SJSA1 (cell line): ENCODE measurements at places on chromosomes 16 and 17. TPM values are rescaled to one million over a fixed set of nuclear protein-coding genes. Genes with fewer than 3 reads are reported as not detected.

GRCh38 chr17:80034791-80035686 is 633 bp downstream of the TBC1D16 start:
- DNase-seq = peak; percentile 58

- DNase-seq = no peak
Observed at GRCh38 chr16:78906135-78906534, 694.4 kb downstream of the MAF start.

The GINS2 gene
- 39.8 and 51.4 TPM in 2 replicates for total RNA-seq

DNA sequence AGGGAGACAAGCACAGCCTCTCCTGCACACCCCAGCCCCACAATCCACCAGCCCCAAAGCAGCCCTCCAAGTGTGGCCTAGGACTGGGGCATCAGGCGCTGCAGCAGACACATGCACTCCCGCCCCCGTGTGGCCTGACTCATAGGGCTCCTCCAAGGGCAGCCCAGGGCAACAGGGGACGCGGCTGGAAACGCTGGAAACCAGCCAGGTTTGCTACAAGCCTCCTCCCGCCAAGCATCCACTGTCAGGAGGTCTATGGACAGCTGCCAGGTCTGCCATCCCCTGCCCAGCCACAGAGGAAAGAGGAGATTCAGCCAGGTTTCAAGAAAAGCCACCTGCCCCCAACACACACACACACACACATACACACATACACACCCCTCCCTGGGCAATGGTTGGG is 25.8 kb downstream of the SRCIN1 start:
- DNase-seq = no peak

DNA sequence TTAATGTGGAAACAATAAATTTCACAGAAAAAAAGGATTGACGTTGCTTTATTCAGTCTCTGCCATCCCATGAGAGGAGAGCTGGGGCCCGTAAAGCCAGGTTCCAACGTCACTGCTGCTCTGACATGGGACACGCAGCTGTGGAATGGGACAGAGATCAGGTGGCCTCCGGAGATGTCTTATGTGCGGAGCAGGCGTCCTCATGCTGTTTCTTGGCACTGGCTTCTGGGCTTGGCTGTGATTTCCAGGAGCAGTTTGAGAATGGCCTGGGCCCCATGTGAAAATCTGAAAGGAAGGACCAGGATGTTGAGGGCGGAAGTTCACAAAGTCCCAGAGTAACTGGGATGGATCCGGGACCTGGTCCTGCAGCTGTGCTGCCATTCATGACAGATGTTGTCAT is 32.4 kb downstream of the NDEL1 start:
- no peak for DNase-seq

The CSNK2A2 gene
- total RNA-seq = 13.5 and 21.7 TPM in 2 replicates

- DNase-seq = no peak
Observed at GRCh38 chr17:40617678-40618240, 29.9 kb downstream of the SMARCE1 start.

The MAP2K6 gene
- 1.4 and 2.1 TPM in 2 replicates for total RNA-seq

DNA sequence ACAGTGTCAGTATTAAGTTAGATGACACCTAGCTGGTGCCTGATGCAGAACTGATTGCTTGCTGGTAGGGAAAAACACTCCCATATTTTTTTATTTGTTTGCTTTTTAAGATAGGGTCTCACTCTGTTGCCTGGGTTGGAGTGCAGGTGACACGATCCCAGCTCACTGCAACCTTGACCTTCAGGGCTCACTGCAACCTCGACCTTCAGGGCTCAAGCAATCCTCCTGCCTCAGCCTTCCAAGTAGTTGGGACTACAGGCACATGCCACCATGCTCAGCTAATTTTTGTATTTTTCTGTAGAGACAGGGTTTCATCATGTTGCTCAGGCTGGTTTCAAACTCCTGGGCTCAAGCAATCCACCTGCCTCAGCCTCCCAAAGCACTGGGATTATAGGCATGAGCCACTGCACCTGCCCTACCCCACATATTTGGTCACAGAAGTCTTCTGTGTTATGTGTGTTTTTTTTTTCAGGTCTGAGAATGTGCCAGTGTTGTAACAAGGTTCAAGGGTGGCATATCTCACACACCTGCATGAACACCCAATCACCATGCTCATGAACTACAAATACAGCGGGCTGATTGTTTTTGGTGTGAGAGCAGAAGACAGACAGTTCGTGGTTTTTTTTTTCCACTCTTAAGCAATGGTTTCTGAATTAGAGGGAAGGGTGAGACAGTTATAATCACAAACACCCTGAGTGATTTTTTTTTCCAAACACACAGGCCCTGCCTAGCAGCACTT is 22.8 kb downstream of the SPAG9 start:
- DNase-seq = no peak
